ENCODE measurements at places on chromosomes 1 and 21.
A peak's percentile ranks its signal among the peaks of the same experiment; 100 is the strongest.

- DNase-seq = no peak
Observed at GRCh38 chr1:94803517-94804441, 16.4 kb upstream of the SLC44A3 start.

GRCh38 chr1:8639148-8639547, 178.3 kb downstream of the RERE start:
- DNase-seq = no peak

GRCh38 chr21:43816611-43817071, 27.3 kb downstream of the RRP1 start:
- no peak for DNase-seq

GRCh38 chr1:6075748-6076147, 30.1 kb downstream of the KCNAB2 start:
- DNase-seq = peak; percentile 13

GRCh38 chr1:217620814-217621213, 10.1 kb downstream of the GPATCH2 start:
- DNase-seq = no peak

- no peak for DNase-seq
Observed at GRCh38 chr1:193377472-193377871, 191.1 kb upstream of the B3GALT2 start.

GRCh38 chr1:195243492-195243891, 1364.7 kb downstream of the KCNT2 start:
- no peak for DNase-seq

DNA sequence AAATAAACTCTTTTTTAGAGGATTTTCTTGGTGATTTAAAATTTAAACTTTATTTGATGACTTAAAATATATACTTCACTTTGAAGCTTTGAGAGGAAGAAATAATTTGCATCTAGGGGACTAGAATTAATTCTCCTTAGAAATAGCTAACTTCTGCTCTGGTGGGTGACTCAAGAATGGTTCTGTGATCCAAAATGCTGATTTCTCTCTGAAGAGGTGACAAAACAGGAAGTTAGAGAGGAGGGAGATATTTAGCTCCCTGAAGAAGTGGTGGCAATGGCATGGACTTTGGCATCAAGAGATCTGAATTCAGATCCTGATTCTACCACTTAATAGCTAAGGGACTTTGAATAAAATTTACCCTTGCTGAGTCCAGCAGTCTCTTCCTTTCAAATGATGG, 125.8 kb upstream of the ATP1B1 start:
- no peak for DNase-seq

DNA sequence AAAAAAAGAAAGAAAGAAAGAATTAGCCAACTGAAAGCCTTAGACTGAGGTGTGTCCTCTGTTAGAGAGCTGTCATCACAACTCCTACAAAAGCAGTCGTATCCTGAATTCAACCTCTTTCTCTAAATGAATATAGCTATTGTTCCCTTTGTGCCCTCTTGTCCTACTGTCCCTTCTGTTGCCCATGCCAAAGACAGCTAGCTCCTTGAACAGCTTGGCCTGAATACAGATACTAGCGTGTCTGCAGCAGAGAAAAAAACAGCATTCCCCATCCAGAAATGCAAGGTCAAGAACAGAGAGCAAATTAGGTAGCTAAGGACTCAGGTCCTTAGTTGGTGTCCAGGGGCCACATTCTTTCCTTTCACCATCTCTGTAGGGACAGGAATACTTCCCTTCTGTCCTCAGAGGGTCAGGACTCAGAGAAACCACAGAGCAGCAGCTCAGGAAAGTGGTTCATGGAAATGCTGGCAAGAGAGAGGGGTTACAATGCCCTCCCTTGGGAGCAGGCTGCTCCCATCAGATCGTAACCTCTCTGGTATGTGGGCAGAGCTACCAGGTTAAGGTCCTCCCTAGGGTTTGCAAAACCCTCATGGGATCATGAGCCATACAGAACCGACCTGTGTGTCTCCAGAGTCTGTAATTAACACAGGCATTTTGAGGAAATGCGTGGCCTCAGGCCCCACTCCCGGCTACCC, 1.8 kb upstream of the ZBTB48 start:
- DNase-seq = no peak

GRCh38 chr1:198187973-198188588, 31.3 kb downstream of the NEK7 start:
- no peak for DNase-seq

DNA sequence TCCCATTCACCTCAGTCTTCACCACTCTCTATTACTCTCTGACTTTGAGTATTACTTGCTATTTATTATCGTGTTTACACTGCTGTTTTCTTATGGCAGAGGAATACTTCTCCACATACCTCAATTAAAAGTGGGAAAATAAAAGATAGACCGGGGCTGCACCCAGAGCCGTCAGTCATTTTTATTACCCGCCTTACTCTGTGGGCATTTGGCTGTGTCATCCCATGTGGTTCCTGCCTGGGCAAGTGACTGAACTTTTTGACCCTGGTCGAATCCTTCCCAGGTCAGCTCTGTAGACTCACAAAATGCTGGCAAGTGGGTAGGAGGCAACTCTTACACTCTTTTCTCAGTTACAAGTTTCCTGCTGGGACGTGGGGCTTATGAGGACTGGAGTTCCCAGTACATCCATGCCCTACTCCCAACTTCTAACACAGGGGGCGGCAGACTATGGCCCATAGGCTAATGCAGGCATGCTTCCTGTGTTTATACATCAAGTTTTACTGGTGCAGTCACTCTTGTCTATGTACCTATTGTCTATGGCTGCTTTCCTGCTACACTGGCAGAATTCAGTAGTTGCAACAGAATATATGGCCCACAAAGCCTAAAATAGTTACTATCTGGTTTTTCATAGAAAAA, 69.5 kb upstream of the KCND3 start:
- no peak for DNase-seq

- no peak for DNase-seq
Observed at GRCh38 chr1:244388961-244389360, 62.7 kb downstream of the ADSS2 start.

DNA sequence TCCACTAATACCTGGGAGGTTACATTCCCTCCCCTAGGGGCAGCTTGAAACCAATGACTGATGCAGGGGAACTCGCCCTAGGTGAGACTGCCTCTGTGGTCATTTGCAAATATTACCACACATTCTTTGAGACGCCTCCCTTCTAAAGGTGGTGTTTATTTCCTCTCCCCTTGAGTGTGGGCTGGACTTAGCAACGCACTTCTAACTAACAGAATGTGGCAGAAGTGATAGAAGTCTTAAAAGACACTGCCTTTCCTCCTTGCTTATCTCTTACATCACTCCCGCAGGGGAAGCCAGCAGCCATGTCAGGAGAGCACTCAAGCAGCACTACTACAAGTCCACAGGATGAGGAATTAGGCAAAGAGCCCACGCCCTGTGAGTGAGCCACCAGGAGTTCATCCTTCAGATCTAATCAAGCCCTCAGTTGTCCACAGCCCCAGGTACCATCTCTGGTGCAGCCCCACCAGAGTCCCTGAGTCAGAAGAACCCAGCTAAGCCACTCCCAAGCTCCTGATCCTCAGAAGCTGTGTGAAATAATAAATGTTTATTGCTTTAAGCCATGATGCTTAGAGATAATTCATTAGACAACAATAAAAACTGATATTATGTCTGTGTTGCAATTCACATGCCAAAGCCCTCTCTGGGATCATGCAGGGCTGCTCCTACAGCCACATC, 14.8 kb upstream of the MATN1 start:
- no peak for DNase-seq

- DNase-seq = no peak
Observed at GRCh38 chr1:31072304-31072746, 6.8 kb upstream of the PUM1 start.

DNA sequence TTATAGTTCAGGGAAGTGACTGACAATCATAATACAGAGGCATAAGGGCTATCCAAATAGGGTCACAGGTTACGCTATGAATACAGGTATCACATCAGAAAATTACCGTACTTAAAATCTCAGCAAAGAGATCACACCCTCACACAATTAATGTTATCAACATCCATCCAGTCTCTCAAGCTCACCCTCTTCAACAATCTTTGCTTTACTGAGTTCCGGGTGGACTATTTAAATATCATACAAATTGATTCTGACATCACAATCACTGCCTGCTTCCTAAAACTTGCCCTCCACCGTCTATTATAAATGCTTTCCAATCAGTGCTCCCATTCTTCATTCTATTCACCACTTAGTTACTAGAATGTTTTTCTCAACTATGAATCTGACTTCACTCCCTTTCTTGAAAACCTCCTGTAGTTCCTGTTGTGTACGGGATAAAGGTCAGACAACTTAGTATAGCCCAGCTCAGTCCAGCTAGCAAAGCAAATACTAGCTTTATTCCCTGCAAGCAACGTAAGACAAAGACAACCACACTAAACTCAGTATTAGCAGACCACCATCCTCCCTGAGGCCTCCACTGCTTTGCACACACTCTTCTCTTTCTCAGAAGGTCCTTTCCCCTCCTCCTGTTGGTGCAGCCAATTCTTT, 398.7 kb downstream of the SMYD3 start:
- DNase-seq = no peak

DNA sequence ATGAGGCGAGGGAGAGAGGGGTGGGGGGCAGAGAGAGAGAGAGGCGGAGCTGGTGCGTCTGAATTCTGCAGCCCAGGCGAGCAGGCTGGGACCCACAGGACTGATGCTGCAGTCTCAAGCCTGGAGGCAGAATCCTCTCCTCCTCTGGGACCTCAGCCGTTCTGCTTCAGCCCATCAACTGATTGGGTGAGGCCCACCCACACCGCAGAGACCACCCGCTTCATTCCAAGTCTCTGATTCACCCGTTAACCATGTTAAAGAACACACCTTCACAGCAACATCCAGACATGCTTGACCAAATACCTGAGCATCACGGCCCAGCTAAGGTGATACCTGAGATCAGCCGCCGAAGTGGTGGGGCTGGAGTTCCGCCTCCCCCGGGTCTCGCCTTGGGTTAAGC, 147.8 kb downstream of the NPHP4 start:
- no peak for DNase-seq

DNA sequence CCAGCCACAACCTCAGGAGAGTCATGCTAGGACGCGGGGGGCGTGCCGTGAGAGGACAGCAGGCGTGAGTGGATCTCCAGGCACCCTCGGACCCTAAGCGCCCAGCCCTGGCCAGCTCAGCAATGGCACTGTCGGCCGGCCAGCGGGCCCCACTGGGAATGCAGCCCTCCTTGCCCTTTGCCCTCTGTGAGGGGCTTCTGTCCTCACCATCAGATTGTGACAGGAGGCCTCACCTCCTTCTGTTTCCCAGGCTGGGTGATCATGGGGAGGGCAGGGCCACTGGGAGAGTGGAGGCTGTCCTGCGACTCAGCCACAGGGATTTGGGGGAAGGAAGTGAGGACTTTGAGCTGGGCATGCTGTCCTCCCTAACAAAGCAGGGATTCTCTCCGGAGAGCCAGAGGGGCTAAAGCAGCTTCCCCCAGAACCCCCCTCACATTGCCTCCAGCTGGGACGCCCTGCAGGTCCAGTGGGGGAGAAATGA, 6.6 kb upstream of the LRRC3 start:
- no peak for DNase-seq

- peak; percentile 52 for DNase-seq
Observed at GRCh38 chr1:89894210-89895201, 73.7 kb downstream of the LRRC8D start.

DNA sequence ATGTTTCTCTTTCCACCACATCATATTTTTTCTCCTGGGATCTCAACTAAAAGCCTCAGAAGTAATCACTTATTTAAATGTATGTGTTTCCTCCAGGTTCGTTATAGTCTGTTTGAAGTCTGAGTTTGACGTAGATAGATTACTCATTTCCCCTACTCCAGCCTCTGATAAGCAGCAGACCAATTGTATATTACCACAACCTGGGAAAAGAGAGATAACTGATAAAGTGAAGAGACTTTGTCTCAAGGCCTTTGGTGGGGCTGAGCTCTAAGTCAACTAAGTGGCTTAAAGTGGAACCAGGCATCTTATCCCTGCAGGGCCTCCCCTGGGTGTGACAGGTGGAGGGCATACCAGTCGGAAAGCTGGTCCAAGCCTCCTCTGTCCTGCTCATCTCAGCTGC, 34.9 kb upstream of the CACNA1E start:
- no peak for DNase-seq

- DNase-seq = no peak
Observed at GRCh38 chr1:5969168-5969567, 23.1 kb downstream of the NPHP4 start.

DNA sequence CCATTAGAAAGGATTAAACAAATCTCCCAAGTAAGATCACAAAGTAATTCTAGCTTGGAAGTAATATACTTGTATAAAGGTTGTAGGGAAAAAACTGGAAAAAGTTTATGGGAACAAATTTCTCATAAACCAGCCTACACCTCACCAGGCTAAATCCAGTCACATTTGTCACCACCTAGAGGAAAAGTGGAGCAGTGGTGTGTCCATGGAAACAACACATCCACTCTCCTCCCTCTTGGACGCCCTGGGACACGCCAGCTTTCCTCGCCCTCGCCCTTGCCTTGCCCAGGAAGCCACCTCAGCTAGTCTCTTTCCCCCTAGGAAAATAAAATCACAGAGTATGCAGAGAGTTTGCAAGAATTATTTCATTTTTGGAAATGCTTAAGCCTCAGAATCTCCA, 2.2 kb downstream of the PALMD start:
- peak; percentile 70 for DNase-seq

GRCh38 chr1:116286541-116286971, 86.5 kb upstream of the ATP1A1 start:
- no peak for DNase-seq

DNA sequence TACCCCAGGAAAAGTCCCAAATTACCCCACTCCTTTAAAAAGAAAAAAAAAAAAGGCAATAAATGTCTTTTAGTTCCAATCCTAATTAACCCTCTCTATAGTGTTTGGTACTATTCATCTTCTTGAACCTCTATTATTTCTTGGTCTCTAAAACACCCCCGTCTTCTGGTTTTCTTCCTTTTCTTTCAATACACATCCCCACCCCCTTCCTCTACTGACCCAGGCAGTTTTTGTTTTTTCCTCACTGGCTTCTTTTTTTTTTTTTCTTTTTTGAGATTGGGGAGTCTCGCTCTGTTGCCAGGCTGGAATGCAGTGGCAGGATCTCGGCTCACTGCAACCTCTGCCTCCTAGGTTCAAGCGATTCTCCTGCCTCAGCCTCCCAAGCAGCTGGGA, 26.1 kb downstream of the EGLN1 start:
- no peak for DNase-seq

DNA sequence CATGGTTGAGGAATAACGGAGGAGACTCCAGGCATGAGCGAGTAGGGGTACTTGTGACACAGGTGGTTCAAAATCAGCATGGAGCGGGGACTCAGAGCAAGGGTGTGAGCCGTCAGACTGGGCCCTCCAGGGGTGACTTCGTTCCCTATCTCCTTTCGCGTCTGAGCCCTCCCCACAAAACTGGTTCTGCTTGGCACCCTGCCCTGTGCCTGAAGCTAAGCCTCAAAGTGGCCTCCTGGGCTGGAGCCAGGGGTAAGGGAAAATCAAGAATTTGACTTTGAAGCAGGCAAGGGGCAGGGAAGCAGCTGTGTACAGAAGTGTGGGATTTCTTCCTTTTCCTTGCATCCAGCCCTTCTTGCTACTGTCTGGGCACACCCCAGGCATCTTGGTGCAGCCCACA, 331.5 kb upstream of the AJAP1 start:
- DNase-seq = no peak

DNA sequence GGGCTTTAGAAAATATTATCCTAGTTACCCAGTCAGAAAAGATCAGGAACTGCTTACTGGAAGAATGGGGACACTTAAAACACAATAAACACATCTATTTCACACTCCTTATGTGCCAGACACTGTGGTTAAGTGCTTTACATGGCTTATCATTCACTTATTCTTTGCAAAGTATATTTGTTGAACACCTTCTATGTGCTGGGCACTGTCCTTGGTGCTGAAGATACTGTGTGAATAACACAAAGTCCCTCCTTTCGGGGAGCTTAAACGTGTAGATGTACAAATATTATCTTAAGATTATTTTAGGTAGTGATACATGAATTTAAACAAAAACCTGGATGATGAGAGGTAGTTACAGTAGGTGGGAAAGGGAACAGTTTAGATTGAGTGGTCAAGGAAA, 169.3 kb downstream of the ST6GALNAC5 start:
- peak; percentile 29 for DNase-seq
